ENCODE measurements at places on chromosomes 6 and 20.

- DNase-seq = no peak
These were observed 11.2 kb downstream of the KIZ start for GRCh38 chr20:21137078-21137477.

DNA sequence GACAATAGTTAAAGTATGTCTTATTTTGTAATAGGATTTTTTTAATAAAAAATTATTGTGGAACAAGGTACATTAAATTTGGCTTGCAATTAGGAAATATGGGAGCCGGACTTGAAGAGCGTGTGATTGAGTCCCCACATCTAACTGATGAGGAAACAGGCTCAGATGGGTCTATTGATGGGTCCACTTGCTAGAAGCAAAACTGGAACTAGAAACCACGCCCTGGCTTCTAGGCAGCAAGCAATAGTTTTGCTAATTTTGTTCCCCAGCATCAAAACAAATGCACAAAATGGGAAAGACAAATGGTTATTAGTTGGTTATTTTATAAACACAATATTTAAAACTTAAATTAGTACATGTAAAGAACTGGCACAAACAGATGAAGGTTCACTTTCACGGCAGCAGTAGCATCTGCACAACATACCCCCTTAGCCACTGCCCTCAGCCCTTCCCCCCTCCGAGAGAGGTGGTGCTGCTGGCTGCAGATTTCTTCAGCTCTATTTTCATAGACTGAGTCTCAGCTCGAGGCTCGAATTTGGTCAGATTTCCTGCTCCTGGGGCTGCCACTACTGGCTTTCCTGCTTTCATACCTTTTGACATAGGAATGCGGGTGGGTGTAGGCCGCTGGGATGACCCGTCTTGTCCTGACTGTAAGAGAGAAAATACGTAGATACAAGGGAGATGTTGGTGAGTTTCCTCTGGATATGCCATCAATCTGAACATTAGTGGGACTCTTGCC, 23.8 kb upstream of the TMEM30A start:
- DNase-seq = no peak

DNA sequence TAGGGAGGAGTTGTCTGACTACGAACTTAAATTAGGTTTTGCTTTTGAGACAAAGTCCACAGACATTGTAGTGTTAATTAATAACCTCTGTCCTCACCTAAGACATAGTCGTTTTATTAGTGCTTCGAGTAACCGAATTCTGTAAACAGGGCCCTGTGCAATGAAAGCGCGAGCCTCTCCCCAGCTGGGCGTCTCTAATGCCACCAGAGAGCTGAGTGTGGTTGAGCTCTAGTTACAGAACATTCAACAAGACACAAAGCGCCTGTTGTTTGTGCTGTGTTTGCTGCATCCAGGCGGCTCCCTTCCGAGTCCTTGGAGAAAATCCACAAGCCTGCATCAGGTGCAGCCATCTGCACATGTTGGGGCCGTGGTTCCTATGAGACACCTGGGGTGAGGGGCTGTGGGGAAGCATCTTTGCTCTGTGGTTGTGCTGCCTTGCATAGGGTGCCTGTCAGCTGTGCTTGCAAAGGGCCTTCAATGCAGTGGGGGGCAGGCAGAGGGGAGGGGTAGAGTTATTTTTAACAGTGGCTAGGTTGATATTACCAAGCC, 63.9 kb downstream of the CD164 start:
- no peak for DNase-seq

GRCh38 chr6:37650071-37650481, 47.6 kb downstream of the MDGA1 start:
- no peak for DNase-seq

DNA sequence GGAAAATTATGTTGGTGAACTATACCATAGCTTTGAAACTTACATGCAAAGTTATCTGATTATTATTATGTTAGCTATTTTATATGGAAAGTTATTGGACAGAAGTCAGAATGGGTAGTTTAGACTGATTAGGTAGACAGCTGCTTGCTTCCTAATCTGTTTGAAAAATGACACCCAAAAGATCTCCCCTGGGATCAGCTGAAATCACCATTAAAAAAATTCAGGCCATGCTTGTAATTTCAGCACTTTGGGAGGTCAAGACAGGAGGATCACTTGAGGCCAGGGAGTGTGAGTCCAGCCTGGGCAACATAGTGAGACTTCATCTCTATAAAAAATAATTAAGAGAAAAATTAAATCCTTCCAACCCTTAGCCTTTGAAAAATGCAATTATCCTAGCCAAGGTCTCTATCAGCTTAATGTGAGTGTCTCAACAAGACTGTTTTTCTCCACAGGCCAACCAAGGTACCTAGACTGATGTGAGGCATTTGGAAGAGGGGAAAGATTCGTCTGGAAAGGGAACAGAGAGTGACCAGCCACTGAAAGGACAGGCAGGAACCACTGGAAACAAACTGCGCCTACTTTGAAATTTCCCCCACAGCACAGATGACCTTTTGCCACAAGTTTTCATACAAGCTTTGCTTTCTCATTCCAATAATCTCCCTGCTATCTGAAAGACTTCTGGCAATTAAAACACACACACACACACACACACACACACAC, 232.3 kb downstream of the GMPR start:
- no peak for DNase-seq

DNA sequence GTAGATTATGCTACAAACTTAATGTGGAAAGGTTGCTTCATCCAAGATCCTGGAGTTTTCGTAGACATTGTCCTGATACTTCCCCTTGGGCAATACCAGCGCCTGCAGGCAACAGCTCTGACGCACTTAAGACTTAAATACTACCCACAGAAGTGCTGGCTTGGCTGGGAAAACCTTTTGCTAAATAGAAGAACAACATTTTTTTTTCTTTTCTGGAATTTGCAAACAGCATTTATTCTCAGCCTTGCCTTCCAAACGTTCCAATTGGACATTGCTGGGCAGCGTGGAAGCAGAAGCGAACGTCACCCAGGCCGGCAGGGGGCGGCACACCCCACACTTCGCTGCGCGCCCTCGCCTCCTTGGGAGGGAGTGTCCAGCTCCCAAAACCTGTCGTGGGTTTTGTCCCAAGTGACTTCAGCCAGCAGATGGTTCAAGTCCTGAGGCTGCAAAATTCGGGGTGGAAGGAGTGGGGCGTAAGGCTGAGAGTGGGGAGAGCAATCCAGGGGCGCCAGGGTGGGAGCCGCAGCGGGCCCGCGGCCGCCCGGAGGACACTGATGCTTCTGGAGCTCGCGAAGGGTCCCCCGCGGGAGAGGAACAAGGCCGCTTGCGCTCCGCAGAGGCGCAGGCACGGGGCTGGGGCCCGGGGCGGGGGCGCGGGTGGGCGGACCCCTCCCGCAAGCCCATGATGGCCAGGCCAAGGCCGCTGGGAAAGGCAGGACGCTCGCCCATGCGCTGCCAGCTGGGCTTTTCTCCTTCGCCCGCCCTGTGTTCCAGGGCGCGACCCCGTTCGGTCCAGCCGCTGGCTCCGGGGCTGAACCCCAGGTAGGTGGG, 60.8 kb upstream of the MAP3K4 start:
- DNase-seq = peak; percentile 39

GRCh38 chr6:150028799-150029198, 3.5 kb upstream of the RAET1L start:
- DNase-seq = no peak

GRCh38 chr6:129181001-129181400, 298.1 kb downstream of the LAMA2 start:
- no peak for DNase-seq

GRCh38 chr20:61628901-61629601, 377.0 kb downstream of the CDH4 start:
- no peak for DNase-seq

DNA sequence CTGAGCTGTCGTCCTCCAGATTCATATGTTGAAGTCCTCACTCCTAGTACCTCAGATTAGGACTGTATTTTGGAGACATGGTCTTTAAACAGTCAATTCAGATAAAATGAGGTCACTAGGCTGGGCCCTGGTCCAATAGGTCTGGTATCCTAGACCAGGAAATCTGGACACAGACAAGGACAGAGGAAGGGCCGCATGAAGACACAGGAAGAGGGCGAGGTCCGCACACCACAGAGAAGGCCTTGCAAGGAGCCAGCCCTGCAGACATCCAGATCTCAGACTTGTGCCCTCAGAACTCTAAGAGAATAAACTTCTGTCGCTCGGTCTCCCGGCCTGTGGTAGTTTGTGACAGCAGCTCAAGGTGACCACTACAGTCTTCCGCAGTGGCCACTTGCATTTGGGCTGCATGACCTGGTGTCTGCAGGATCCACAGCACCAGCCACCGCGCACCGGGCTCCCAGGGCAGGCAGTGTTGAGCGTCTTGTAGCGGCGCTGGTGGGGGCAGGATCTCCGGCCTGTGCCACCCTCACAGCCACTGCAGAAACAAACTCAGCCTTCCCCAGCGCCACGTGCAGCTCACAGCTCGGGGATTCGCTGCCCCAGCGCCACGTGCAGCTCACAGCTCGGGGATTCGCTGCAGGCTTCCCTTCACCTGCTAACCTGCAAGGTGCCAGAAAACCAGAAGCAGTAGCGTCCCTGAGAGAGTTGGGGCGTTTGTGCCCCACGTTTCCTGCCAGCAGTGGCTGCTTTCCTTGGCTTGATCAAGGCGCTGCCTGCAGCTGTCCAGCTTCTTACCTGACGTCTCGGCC, 6.0 kb upstream of the RBM38 start:
- DNase-seq = no peak
